ENCODE measurements at places on chromosomes 7 and 10.
A peak's percentile ranks its signal among the peaks of the same experiment; 100 is the strongest.

- DNase-seq: no peak
Observed at GRCh38 chr7:136027160-136027559, 50.0 kb upstream of the MTPN start.

- DNase-seq: no peak
Observed at GRCh38 chr7:28957064-28957750, 923 bp downstream of the TRIL start.

- DNase-seq: no peak
Observed at GRCh38 chr10:20893297-20893696, 3.8 kb downstream of the NEBL start.

GRCh38 chr7:29569648-29570047 lies 6.0 kb downstream of the PRR15 start:
- DNase-seq: no peak

DNA sequence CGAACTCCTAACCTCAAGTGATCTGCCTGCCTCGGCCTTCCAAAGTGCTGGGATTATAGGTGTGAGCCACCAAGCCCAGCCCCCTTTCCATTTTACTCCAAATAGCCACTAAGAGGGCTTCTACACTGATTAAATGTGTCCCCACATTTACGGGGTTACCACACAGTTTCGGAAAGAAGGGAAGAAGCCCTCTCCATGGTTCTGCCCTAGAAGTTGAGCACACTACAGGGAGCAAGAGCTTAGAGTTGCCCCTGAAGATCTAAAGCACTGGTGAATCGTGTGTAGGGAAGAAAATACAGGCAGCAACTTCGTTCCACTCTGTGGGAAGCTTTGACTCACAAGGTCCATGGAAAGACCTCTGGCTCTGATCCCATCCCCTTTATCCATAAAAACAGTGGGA lies 133.0 kb upstream of the PRKCQ start:
- DNase-seq: no peak

- no peak for DNase-seq
Observed at GRCh38 chr10:101188942-101189341, 40.3 kb downstream of the LBX1 start.

- peak; percentile 45 for DNase-seq
Observed at GRCh38 chr7:64876792-64877713, 26.0 kb upstream of the ZNF273 start.

GRCh38 chr10:101270763-101271162 lies 41.5 kb upstream of the LBX1 start:
- no peak for DNase-seq

DNA sequence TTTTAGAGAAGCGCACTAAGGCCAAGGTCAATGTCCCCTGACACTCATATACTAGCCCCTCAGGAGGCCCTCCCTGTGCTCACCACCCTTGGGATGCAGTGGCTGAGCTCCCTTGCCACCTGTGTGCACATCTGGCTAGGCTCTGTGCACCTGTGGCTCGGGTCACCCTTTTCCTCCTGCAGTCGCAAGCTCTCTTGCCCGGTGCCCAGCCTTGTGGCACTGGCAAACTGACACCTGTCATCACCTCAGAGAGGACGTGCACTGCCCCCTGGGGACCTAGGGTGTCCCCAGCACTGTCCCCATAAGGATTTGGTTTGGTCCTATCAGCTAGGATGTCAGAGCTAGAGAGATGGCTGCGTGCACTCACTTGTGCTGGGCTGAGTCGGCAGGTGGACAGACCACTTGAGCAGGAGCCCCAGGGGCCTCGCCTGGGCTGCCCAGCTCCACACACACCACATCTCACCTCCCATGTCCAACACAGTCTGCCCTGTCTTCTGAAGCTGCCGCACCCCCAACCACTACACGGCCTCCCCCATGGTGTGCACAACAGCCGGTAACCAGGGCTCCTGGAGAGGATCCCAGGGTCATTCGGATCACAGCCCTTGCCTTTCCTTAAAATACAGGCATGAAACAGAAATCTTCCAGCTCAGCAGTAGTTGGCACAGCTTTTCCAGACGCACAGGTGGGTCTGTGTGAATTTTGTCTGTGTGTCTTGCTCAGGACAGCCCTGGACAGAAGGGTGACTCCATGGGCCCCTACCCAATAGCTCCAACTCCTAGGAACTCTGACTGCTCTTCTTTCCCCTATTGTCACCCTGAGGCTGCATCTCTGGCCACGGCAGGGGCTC lies 111.0 kb downstream of the GRID1 start:
- no peak for DNase-seq

- DNase-seq: no peak
Observed at GRCh38 chr10:46516660-46517416, 39.6 kb downstream of the GPRIN2 start.

- no peak for DNase-seq
Observed at GRCh38 chr10:99709480-99710229, 22.3 kb downstream of the COX15 start.

DNA sequence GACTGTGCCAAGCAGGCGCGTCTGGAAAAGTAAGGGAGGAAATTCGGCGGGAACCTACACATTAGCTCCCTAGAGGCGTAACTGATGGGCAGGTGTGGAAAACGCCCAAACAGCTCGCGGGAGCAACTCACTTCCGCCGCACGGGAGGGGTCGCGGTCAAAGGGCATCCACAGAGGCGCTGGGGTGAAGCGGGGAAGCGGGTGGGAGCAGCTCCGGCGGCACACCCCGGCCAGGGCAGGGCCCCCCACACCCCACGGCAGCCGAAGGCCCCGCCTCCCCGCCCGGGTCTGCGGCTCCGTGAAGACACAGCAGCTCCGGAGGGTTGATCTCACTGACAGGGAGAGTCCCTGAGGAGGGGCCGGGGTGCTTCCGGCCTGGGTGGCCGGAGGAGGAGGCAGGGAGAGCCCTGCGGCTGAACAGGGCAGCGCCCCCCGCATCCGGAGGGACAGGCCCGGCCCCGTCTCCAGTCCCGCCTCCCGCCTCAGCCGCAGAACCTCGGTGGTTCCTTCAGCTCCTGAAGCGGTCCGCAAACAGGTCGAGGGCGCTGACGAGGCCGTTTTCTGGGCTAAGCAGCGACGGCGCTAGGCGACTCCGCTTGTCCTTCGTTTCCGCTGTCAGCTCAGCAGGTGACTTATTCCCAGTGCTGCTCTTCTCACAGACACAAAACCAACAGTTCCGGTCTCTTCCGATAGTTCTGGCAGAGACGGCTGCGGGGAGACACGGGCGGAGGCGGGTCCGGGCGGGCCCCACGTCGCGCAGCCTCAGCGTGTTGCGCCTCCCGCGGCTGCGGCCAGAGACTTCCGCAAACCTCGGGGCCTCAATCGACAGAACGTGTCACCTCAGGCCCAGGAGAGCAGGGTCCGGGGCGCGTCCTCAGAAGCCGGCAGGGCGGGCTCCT lies 276.1 kb downstream of the DNAJB6 start:
- no peak for DNase-seq

GRCh38 chr10:130137090-130137448 lies 878 bp downstream of the GLRX3 start:
- no peak for DNase-seq

- DNase-seq: no peak
Observed at GRCh38 chr10:129883029-129883428, 81.0 kb downstream of the EBF3 start.

- no peak for DNase-seq
Observed at GRCh38 chr7:18140943-18141342, 113.3 kb upstream of the PRPS1L1 start.

- no peak for DNase-seq
Observed at GRCh38 chr10:121284936-121285335, 313.3 kb downstream of the FGFR2 start.

- DNase-seq: no peak
Observed at GRCh38 chr7:112145206-112145605, 61.0 kb downstream of the DOCK4 start.

- DNase-seq: no peak
Observed at GRCh38 chr10:119500821-119501220, 41.7 kb downstream of the RGS10 start.

- DNase-seq: no peak
Observed at GRCh38 chr7:106515321-106515720, 145.6 kb downstream of the CCDC71L start.

DNA sequence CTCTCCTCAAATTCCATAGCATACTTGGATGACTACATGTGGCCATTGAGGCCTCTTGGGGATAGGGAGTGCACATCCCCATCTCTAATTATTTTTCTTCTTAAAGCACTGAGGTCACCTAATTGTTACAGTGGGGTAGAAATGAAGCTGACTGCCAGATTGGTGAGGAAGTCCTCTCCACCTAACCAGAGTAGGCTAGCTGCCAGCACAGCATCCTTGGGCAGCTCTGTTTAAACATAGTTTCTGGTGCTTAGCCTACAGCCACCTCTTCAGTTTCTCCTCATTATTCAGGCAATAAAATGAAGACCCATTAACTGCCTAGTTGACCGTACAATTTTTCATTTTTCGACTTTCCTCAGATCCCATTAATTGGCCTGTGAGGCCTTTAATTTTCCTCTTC lies 104.6 kb downstream of the MLLT10 start:
- DNase-seq: no peak

- DNase-seq: no peak
Observed at GRCh38 chr7:98991141-98991540, 112.8 kb downstream of the TRRAP start.

DNA sequence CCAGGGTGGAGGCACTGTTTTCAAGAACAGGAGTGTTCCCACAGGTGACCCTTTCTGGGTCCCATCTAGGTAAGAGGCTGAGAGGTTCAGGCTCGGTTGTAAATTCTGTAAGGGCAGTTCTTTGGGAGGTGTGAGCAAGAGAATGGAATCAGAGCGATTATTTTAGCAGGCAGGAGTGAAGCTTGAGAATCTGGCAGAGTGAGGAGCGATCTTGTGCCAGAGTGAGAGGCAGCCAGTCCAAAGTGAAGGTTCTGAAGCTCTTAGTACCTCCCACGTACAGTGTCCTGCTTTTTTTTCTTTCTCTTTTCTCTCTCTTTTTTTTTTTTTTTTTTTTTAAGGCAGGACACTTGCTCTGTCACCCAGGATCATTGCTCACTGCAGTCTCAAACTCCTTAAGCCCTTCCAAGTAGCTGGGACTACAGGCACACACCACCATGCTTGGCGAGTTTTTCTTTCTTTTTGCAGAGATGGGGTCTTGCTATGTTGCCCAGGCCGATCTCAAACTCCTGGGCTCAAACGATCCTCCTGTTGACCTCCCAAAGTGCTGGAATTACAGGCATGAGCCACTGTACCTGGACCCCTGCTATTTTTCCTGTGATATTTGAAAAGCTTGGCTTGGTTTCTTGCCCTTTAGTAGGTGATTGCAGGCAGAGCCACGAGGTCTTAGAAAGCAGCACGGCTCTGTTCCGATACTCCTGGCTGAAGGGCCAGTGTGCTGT lies 10.9 kb downstream of the POR start:
- no peak for DNase-seq

- no peak for DNase-seq
Observed at GRCh38 chr10:21057989-21058388, 160.9 kb upstream of the NEBL start.

DNA sequence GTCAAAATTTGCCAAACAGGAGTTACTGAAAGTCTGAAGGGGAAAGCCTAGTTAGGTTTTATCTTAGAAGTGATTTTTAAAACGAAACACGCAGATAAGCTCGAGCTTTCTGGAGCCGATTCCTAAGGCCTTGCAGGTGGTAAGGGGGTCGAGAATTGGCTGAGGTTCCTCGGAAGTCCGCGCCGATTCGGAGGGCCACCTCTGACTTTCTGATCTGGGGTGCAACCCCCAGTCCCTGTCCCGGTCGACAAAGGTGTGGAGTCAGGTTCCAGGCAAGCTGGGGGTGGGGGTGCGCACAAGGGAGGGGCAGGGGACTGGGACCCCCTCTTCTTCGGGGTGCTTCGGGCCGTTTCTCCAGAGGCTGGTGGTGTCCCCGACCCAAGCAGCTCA lies 701 bp upstream of the CUL1 start:
- DNase-seq: no peak

- no peak for DNase-seq
Observed at GRCh38 chr10:127353544-127353943, 157.2 kb upstream of the INSYN2A start.

GRCh38 chr10:80501381-80501912 lies 36.3 kb upstream of the SH2D4B start:
- DNase-seq: no peak

DNA sequence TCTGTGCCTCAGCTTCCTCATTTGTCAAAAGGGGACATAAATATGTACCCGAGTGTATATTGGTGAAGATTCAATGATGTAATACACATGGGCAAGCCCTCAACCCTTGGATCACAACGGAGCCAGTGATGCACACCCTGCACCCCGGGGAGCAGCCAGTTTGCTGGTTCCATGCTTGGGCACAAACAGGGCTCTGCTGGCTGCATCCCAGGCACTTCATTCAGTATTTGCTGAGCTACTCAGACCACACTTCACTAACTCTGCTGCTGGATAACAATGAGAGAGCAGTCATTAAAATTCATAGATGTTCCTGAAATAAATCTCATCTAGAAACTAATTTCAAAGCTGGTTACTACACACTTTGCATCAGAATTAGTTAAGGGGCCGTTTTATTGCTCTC lies 72.0 kb downstream of the SCRN1 start:
- no peak for DNase-seq

DNA sequence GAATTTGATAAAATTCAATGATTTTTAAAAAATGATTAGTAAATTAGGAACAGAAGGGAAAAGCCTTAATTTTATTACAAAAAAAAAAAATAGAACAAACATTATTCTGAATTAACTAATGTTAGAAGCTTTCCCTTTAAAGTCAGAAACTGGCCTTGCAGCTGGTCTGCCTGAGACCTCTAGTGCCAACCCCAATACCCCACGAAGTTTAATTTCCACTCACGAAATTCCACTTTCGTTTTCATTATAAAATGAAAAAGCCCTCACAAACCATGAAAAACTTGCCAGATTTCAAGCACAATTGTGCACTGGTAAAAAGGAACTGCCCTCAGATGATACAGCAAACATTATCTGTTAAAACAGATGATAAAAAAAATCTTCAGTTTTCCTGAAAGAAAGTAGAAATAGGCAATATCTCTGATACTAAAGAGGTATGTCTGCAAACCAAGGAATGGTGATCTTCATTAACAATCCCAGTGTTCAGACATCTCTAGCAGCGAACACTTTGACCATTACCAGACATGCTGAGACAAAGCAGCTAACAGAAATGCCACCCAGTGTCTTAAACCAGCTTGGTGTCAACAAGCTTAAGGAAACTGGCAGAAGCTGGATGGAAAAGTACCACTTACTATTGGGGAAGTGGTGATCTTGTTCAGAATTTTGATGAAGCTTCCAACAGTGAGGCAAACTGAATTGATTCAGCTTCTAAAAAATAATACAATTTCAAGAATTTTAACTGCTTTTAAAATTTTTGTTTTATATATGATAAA lies 80.2 kb downstream of the PALS2 start:
- DNase-seq: no peak

DNA sequence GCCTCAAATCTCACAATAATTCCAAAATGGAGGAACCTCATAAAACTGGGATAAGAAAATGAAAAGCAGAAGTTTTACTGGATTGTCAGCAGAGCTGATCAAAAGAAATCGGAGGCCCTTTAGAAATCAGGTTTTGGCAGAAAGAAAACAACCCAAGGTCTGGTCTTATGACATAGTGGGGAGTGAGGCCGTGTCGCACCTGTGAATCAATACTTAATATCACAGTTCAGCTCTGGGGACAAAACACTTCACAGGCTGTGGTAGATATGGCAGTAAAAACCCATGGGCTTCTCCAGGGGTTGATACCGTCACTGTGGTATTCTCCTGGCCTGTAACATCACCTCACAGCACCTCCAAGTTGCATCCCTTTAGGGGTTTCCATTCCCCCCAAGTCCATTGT lies 6.5 kb upstream of the MALSU1 start:
- DNase-seq: no peak

All from left renal pelvis (tissue), 4 donors.